Activated CD4-positive, CD25-positive, alpha-beta regulatory T cell treated with anti-CD3 and anti-CD28 coated beads, Interleukin-2, amount 50 U/mL, for 24 hours (primary cell): ENCODE measurements at places on chromosomes 4 and X.

GRCh38 chrX:123121241-123121640 is 62.8 kb upstream of the GRIA3 start:
- ATAC-seq = no peak

GRCh38 chr4:39348371-39349315 is 17.5 kb downstream of the RFC1 start:
- ATAC-seq = no peak

DNA sequence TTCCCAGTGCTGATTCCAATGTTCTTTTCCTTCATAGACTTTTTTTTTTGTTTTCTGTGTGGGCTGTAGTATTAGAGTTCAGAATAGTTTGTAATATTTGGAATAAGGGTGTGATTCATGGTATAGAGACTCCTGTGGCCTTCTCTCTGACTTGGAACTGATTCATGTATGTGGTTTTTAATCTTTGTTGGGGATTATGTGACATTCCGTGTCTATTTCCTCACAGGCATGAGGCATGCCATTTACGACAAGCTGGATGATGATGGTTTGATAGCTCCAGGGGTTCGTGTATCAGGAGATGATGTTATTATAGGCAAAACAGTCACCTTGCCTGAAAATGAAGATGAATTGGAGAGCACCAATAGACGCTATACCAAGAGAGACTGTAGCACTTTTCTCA is 44.4 kb downstream of the POLR2B start:
- no peak for ATAC-seq

- no peak for ATAC-seq
Observed at GRCh38 chr4:1807332-1807777, 14.3 kb downstream of the FGFR3 start.

DNA sequence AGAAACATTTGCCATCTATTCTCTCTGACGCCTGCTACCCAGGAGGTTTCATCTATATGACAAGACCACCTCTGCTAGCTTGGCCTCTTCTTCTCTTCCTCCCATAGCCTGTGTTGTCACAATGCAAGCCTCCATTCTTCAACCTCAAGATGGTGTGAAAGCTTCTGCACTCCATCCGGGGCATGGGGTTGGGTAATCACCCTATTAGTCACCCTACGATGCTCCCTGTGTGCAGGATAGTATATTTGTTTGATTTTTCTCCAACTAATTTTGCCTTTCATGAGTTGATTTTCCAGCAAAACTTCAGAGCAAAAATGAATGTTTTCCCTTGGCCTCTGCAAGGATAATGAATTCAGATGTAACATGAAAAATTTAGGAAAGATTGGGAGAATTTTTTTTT is 128.0 kb upstream of the STS start:
- no peak for ATAC-seq

DNA sequence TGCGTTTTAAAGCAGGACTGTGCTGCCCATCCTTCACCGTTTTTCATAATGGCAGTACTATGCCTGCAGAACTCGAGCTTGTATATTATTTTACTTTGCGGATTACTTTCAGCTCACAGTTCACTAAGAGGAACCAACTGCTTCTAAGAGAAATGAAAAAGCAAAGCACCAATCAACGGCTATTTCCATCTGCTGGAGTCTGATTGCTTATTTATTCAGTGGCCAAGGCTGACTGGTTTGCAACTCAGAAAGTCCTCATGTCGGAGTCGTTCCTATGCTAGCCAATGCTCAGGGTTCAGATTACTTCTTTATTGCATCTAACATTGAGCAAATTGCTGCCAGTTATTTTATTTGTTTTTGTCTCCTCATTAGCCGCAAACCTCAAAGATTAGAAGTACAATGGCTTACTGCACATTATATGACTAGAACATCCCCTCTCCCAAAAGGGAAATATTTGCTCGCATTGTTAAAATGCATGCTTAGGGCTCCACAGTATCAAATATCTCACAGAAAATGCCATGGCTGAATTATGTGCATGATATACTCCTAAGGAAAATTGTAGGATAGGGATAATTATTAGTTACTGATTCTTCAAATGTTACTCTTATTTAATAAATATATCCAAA is 1628.2 kb upstream of the ADGRL3 start:
- ATAC-seq = no peak
